ENCODE measurements at places on chromosomes 6 and 20.

DNA sequence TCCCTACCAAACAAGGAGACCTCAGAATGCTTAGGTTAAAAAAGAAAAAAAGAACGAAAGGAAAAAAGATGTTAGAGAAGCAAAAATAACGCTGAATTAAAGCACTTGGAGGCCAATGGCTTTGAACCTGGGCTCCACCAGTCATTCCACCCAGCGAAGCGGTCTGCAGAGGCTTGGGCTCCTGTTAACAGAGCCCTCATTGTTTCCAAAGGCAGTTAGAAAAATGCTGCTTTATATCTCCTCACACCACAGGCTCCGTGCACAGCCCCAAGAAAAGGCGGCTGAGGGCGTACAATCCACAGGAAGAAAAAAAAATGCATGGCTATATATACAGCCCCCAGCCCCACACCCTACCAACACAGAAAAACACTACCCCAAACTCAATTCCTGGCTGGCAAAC lies 255.9 kb downstream of the FOXC1 start:
- no peak for DNase-seq

DNA sequence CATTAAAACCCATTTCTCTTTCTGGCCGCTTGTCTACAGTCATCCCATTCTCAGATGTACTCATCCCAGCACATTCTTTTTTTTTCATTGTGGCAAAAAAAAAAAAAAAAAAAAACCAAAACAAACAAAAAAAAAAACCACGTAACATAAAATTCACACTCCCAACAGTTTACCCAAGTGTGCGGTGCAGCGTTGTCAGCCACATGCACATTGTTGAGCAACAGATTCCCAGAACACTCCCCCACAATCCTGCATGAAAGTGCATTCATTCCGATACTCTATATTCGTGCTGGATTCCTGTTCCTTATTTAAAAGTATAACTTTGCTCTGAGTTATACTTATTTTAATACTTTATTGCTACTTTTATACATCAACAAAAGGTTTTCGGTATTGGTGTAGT lies 96.0 kb downstream of the SASH1 start:
- DNase-seq, result peak; percentile 69

DNA sequence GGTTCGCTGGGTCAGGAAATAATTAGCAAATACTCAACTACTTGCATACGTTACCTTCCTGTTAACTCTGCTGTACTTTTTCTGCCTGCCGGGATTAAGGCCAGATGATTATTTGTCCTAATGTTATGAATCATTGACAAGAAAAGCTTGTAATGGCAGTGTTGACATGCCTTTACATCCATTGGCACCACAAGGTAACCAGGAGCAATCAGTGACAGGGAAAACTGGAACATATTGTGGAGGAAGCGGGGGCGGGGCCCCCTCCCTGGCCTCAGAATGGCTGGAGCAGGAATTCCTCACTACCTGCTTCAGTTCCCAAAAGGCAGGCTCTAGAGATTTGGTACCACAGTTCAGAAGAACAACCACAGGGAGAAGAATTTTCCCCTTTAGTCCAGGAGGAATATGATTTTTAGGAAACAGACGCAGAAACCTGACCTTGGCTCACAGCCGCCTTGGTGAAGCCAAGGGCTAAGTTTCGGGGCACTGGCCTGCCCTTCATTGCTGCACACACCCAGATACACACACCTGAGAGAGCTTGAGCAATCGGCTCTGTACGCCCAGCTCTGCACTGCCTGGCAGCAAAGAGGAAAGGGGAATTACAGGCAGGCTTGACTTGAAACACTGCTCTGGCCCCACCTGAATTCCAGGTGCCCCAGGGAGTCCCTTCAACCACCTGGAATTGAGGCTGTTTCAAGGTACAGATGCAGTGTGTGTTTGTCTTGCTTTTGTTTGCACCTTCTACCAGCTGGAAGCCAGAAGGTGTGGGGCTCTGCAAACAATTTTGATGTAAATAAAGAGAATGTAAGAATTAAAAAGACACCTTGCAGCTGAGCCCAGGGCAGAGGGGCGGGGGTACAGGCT lies 89.8 kb downstream of the MYB start:
- DNase-seq, result peak; percentile 58

DNA sequence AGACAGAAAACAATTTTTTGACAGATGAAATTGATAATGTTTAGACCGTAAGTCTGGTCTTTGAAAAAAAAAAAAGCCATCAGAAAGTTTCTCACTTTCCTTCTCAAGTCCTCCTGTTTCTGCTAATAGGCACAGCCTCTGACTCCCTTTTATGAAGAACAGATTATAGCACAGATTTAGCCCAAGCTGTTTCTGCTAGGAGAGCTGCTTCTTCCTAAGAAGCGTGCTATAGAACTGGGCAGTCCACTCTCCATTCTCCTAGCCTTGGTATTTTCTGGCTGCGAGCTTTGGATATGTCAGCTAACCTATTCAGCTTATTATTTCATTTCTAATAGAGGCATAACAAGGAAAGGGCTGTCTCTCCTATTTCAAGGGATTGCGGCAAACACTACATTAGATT lies 112.5 kb downstream of the SGK1 start:
- no peak for DNase-seq

- no peak for DNase-seq
Measured at GRCh38 chr20:33810259-33810658, 889 bp upstream of the CHMP4B start.

DNA sequence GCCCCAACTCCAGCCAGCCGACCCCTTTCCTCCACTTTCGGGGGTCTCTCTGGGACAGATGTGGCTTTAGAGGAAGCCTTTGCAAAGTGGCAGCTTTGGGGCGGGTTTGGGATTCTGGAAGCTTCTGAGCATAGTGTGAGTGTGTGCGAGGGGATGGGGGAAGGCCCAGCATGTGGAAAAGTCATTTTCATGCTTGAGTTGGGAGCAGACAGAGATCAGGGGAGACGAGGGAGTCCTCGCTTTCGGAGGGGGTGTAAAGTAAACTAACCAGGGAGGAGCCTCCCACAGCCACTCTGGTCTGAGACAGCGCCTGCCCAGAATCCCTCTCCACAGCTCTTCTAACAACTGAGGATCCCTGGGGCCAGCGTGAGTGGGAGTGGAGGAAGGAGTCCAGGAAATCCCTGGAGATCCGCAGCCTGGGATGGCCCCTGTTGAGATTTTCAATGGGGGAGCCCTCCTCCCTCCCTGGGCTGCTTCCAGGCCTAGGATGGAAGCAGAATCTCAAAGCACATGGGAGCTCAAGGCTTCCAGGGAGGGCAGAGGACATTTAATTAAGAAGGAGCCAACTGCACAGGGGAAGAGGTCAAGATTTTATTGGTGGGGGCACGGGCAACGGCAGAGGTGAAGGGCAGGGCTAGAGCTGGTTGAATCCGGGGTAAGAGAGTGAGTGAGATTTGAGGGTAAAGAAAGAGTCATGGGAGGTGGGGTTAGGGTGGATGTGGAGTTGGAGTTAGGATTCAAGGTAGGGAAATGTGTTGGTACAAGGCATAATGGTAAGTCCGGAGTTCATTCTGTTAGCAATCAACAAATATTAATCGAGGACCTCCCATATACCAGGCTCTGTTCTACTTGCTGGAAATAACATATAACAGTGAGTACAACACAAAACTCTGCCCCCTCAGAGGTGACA lies 102.3 kb upstream of the FOXP4 start:
- peak; percentile 49 for DNase-seq

DNA sequence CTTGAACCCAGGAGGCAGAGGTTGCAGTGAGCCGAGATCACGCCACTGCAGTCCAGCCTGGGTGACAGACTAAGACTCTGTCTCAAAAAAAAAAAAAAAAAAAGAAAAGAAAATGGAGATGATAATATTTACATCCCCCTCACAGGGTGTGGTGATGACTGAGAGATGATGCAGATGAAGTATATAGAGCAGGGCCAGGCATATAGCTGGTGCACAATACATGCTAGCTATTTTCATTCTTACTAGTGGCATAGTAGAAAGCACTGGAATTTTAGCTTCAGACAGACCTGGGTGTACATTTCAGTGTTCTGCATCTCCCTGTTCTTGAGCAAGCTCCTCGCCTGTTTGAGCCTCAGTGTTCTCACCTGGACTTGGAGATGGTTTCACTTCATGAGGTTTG lies 36.9 kb downstream of the CEBPB start:
- peak; percentile 15 for DNase-seq

DNA sequence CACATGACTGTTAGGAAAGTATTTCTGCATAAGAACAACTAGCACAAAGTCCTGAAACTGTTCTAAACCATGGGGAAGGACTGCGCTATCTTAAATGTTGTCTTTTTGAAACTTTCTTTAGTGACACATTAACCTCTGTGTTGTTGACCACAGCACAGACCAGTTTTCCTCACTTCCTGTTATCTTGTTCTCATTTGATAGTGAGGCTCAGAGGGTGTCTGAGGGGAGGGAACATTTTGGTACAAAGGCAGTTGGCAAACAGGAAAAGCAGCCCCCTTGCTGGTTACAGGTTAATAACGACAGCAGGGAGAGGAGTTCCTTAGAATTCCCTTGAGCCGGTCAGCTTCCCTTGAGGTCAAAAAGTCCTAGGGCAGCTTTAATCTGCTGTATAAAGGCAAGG lies 143.5 kb upstream of the BMP2 start:
- no peak for DNase-seq

- DNase-seq, result no peak
Measured at GRCh38 chr20:10655720-10656669, 17.8 kb downstream of the JAG1 start.

GRCh38 chr20:46801003-46801702 lies 91.7 kb downstream of the SLC2A10 start:
- no peak for DNase-seq

- no peak for DNase-seq
Measured at GRCh38 chr6:38349221-38349620, 290.5 kb downstream of the BTBD9 start.

DNA sequence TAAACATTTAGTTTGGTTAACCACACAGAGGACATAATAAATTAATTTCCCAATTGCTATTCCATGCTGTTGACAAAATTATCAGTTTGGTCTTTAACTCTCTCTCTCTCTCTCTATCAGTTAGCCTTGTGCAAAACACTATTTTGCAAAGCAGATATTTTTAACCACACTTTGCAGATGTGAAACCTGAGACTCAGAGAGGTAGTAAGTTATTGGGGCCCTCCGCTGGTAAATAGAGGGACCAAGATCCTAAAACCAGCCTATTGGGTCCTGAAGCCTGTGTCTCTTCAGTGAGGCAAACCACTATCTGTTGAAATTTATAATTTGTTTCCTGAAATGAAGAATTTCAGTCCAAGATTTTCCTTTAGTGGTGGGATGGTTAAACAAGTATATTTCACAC lies 231.0 kb downstream of the SOD2 start:
- DNase-seq, result no peak

GRCh38 chr6:88220493-88220892 lies 54.3 kb upstream of the CNR1 start:
- DNase-seq, result no peak

DNA sequence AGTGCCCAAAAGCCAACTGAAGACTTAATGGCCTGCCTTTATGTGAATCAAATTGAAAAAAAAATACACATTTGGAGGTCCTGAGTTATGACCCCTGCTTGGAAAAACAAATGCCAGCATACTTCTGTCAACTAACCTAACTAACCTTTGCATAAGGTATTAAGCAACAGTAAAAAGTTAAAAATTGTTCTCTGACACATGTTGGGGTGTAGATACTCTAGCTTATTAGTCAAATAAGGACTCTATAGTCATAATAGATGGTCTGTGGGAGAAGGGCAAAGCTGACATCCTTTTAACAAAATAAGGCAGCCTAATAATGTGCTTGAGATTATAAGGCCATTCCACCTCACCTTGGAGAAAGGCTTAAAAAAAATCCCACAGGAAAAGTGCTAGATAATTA lies 140.5 kb downstream of the HIVEP2 start:
- no peak for DNase-seq

- no peak for DNase-seq
Measured at GRCh38 chr6:135604035-135604860, 106.7 kb upstream of the AHI1 start.

GRCh38 chr6:80314531-80314930 lies 208.1 kb downstream of the BCKDHB start:
- DNase-seq, result no peak

GRCh38 chr6:131175564-131175963 lies 40.3 kb downstream of the AKAP7 start:
- DNase-seq, result no peak

GRCh38 chr20:42604998-42605956 lies 584.4 kb downstream of the PTPRT start:
- DNase-seq, result no peak

- no peak for DNase-seq
Measured at GRCh38 chr6:130585587-130585986, 219.8 kb downstream of the TMEM200A start.

GRCh38 chr6:158622545-158623190 lies 21.9 kb downstream of the DYNLT1 start:
- peak; percentile 18 for DNase-seq

GRCh38 chr20:25685276-25686080 lies 11.2 kb downstream of the ZNF337 start:
- no peak for DNase-seq

DNA sequence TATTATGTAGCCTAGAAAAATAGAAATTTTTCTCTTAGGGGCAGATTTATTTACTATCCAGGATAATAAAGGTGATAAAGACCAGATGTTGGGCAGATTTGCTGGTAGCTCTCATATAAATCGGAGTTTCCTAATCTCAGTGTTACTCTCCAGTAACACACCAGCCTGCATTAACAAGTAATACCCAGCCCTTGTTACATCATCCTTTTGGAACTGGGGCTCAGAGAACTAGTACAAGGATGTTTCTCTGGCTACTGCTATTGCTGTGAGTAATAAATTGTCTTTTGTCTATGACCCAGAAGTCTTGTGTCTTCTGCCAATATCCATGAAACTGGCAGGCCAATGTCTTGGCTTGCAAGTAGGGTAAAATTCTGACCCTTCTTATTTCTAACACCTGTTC lies 16.8 kb downstream of the TPD52L1 start:
- peak; percentile 82 for DNase-seq

- no peak for DNase-seq
Measured at GRCh38 chr6:162438980-162439379, 288.6 kb downstream of the PRKN start.

GRCh38 chr6:30013291-30013922 lies 47.7 kb upstream of the POLR1H start:
- DNase-seq, result no peak

DNA sequence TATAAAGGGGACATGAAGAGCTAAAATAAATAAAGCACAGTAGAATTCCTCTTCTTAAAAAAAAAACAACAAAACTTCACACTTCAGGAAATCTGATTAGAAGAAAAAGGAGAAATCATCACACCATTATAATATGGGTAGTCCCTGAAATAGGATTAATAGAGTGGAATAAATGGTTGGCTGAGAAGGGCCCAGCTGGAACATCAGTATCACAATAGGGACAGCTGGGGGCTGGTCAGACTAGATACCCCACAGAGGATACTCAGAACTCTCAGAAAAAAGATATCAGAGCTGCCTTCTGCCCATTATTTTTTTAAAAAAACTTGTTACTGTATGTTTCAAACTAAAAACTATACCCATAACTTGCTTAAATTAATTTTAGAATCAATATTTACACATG lies 75.2 kb downstream of the DST start:
- no peak for DNase-seq

DNA sequence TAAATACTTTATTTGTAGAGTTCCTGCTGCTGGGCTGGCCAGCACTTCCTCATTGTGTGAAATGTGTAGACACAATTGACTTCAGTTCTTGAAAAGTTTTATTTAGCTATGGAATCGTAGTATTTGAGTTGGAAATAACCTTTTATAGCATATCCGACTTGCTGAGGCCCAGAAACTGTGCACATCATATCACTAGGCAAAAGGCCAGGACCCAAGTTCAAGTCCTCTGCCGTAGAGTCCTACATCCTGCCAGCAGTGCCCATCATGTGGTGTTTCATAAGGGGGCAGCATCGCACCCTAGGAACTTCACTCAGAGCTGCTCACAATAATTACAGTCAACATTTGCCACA lies 207.7 kb upstream of the SNX9 start:
- no peak for DNase-seq

All from fibroblast of skin of right quadriceps (primary cell).